ENCODE measurements at places on chromosomes 16 and 17. TPM values are rescaled to one million over a fixed set of nuclear protein-coding genes. Genes with fewer than 3 reads are reported as not detected.

ZNF205 gene
- total RNA-seq = 11.8 TPM

SRCIN1 gene
- 2.8 TPM for total RNA-seq

C16orf46 gene
- total RNA-seq = 0.63 TPM

RCVRN gene
- 0.50 TPM for total RNA-seq

PYDC1 gene
- not detected for total RNA-seq

FA2H gene
- total RNA-seq = 6.5 TPM

NPIPB6 gene
- 4.7 TPM for total RNA-seq

KCTD13 gene
- 20.9 TPM for total RNA-seq

GUCY2D gene
- 3.4 TPM for total RNA-seq

ATF7IP2 gene
- 8.5 TPM for total RNA-seq

DNA sequence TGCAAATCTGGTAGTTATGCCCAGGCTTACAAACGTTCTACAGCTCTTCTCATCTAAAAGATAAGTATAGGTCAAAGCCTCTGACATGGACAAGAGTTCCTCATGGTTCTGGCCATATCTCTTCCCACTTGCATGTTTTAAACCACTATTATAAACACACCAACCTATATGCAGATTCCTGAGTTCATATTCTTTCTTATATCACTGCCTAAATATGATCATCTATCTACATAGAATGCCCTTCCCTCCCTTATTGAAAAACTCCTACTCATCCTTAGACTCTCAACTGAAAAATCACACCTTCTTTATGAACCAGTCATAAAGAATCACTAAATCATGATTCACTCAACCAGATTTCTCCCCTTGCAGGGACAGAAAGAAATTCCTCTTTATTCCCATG is 128.2 kb downstream of the CEP112 start:
- no peak for DNase-seq

DNA sequence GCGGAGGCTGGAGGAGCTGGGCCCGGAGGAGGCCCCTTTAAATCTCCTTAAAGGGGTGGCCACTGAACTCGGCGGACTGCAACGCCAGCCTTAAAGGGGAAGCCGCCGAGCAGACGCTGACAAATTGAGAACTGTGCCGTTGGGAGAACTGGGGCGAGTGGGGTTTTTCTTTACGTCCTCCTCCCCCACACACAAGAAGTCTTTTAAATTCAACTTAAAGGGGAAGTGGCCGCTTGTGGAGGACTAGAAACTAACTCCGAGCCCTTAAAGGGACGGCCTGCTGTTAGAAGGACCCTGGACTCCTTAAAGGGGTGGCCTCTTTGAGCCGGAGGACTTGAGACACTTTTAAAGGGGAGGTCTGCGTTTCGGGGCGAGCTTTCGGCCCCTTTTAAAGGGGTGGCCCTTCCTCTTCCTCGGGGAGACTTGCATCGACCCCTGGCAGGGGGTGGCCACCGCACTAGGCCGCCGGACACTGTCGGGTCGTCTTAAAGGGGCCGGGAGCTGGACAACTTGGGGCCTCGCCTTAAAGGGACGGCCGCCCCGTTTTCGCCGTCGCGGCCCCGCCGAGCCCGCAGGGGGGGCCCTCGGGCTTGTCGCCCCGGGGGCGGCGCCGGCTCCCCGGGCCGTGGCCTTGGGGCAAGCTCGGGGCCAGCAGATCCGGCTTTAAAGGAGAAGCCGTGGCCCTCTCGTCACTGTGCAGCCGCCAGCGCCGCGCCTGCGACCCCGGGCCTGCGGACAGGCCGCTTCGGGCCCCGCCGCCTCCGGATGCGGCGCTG is 688 bp downstream of the FBRS start:
- peak; percentile 82 for DNase-seq

- DNase-seq = no peak
Measured at GRCh38 chr17:38436386-38436785, 8.1 kb downstream of the ARHGAP23 start.

DNA sequence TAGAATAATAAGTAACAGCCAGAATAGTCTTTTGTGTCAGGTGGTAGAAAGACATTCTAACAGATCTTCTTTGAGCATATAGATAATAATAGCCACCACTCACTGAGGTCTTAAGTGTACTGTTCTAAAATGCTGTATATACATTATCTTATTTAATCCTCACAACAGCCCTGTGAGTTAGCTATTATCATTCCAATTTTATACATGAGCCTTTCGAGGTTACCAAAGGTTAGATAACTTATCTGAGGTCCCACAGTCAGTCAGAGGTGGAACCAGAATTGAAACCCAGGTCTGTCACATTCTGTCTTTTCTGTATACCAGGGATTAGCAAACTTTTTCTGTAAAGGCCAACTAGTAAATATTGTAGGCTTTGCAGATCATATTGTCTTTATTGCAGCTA is 23.2 kb downstream of the REXO5 start:
- no peak for DNase-seq

GRCh38 chr17:49656247-49656646 is 21.6 kb downstream of the SPOP start:
- no peak for DNase-seq

DNA sequence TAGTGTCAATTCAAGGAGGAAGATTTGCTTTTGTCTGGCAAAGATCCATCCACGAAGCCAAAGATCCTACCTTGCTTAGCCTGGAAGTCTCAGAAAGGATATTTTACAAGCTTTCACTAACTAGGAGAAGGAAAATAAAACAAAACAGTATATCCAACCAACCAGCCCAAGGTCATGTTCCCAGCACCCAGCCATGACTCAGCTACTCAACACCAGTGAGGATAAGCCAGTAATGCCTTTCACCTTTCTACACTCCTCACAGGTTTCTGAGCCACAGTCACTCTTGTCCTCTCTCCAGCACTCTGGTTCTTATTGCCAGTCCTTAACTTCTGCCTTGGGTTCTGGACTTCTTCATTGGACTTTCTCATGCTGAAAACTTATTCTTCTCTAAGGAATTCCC is 116.2 kb downstream of the CDH11 start:
- DNase-seq = no peak

DNA sequence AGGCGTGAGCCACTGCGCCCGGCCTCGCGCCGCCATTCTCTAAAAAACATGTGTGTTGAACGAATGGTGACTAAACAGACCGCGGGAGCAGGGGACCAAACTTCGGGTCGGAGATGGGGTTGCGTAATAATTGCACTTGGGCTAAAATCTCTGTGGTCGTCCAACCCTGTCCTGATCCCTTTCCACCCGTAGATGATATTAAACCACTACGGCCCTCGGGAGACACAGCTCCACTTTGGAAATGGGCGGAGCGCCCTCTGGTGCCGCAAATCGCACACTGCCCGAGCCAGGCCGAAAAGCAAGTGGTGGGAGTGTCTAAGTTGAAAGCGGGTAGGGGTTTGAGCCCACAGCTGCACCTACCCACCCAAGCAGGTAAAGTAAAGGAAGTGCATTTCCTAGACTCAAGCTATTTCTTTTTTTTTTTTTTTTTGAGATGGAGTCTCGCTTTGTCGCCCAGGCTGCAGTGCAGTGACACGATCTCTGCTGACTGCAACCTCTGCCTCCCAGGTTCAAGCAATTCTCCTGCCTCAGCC is 17.0 kb downstream of the CAVIN1 start:
- peak; percentile 96 for DNase-seq

DNA sequence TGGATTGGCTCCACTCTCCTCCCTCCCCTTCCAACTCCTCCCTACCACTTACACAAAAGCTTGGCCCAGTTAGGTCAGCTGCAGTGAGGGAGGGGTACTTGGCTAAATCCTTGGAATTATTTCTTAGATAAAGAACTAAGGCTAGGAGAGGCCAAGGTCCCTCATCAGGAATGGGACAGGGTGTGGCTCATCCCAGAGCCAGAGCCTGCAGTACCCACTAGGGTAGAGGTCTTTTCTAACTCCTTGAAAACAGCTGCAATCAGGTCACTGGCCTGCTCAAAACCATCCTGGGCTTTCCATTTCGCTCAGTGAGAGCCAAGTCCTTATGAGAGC is 1.9 kb upstream of the SLC46A1 start:
- DNase-seq = no peak

GRCh38 chr17:73582359-73582758 is 61.9 kb downstream of the SDK2 start:
- DNase-seq = no peak

DNA sequence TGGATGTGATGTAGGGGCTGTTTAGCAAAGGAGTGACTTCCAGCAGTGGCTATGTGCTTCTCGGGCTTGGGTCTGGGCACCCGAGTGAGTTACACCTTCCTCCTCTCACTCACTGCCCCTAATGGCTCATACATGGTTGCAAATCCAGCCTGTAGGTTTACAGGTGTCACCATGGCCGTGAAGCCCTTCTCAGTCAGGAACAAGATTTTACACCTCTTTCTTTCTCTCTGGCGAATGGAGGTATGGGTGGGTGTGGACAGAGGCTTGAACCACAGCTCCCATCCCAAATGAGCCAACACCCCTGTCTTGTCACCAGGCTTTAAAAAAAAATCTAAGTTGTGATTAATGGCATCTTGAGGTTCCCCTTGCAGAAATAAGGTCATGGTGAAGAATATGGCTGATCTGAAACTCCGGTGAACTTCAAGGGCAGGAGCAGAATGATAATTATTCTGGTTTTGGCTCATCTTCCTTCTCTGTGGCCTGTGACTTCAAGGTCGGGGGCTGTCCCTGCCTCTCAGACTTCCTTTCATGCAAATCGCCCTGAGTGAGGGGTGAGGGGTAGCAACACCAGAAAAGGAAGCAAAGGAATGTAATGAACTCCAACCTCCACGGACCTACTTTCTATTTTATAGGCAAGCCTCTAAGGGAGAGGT is 331.2 kb downstream of the MAF start:
- no peak for DNase-seq

- no peak for DNase-seq
Measured at GRCh38 chr16:23821875-23822688, 13.7 kb upstream of the PRKCB start.

DNA sequence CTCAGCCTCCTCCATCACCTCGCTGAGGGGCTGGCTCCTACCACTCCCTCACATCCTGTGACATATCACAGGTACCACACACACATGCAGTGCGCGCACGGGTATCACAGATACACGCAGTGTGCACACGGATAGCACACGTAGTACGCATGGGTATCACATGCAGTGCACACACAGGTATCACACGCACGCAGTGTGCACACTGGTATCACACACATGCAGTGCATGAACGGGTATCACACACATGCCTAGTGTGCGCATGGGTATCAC is 30.1 kb downstream of the ACSF3 start:
- DNase-seq = no peak

GRCh38 chr17:4162775-4163466 is 19.9 kb downstream of the CYB5D2 start:
- no peak for DNase-seq

DNA sequence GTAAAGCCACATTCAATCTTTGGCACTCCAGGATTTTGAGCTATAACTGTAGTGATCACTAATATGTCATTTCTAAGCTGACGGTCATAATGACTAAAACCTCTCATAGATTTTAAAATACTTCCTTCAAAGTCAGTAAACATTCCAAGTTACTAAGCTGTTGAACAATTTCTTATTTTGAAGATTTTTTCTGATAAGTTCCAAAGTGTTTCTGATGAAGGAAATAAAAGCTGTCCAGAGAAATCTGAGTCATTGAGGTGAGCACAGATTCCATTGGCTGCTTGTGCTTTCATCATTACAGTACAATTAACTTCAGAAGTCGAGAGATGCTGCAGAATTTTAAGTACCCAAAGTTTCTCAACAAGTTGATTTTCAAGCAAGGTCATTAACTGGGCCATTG is 23.9 kb downstream of the NLRC5 start:
- DNase-seq = no peak

GRCh38 chr17:64781810-64782555 is 119.9 kb upstream of the SMURF2 start:
- DNase-seq = no peak

- no peak for DNase-seq
Measured at GRCh38 chr16:86928523-86929011, 350.2 kb downstream of the FOXL1 start.

DNA sequence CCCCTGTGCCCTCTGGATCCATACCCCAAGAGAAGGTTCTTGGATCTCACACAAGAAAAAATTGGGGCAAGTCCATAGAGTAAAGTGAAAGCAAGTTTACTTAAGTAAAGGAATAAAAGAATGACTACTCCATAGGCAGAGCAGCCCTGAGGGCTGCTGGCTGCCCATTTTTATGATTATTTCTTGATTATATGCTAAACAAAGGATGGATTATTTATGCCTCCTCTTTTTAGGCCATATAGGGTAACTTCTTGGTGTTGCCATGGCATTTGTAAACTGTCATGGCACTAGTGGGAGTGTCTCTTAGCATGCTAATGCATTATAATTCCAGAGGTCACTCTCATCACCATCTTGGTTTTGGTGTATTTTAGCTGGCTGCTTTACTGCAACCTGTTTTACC is 70.8 kb downstream of the NLK start:
- no peak for DNase-seq

- DNase-seq = peak; percentile 95
Measured at GRCh38 chr16:54930005-54930868, at the start of gene IRX5. Gene IRX5, plus strand, starts transcription at chr16:54930865. Its CDS starts 334 bp downstream, at chr16:54931199.

- DNase-seq = peak; percentile 27
Measured at GRCh38 chr17:61926826-61927207, 965 bp downstream of the INTS2 start.

GRCh38 chr17:65696739-65697394 is 135.4 kb upstream of the AXIN2 start:
- DNase-seq = no peak

DNA sequence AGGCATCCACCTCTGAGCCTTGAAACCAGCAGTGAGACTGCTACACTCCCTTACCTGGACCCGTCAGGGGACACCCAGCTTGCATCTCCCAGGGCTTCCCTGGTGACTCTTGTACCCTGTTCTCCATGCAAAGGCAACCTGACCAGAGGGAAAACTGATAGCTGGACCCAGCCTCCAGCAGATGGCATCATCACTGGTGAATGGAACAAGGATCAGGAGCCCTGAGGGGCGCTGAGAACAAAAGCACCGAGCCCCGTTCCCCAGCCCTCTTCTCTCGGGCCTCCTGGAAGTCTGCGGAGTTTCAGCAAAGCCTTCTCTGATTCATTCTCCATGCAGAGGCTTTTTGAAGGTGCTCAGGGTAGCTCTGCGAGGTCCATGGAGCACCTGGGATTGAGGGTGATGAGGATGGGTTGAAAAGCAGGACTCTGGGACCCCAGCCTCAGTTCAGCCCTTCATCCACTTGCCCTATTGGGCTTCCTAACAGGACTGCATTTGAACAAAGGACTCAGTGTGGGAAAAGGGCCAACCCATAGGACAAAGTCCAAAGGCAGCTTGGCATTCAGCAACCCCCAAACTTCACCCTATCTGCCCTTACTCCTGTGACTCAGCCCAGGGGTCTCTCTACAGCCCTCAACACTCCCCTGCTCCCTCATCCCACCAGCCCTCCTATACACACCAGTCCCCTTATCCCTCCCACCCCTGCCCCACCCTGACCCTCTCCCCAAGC is 45.0 kb upstream of the LHX1 start:
- DNase-seq = no peak

GRCh38 chr16:2686912-2687507 is 4.7 kb downstream of the KCTD5 start:
- DNase-seq = peak; percentile 83

Data from left lung (tissue), 14 donors.